ENCODE measurements at places on chromosomes 2 and 18. TPM values are rescaled to one million over a fixed set of nuclear protein-coding genes. Genes with fewer than 3 reads are reported as not detected.

The AOX1 gene
- not detected for total RNA-seq

The SERPINB3 gene
- not detected for total RNA-seq

The RALBP1 gene
- 42.1 TPM for total RNA-seq

The ESPNL gene
- not detected for total RNA-seq

The IL18R1 gene
- 10.1 TPM for total RNA-seq

The UPP2 gene
- not detected for total RNA-seq

The MARCHF4 gene
- not detected for total RNA-seq

The SCLY gene
- 25.2 TPM for total RNA-seq

The FZD7 gene
- total RNA-seq = 0.51 TPM

The SNED1 gene
- 46.2 TPM for total RNA-seq

The KIF1A gene
- total RNA-seq = not detected

The HOXD8 gene
- not detected for total RNA-seq

The OTOS gene
- not detected for total RNA-seq

The NAT8 gene
- total RNA-seq = not detected

The MEP1B gene
- total RNA-seq = not detected

The GPR35 gene
- total RNA-seq = 13.2 TPM

The GPAT2 gene
- 3.9 TPM for total RNA-seq

The ALKAL2 gene
- not detected for total RNA-seq

The SLC40A1 gene
- 20.7 TPM for total RNA-seq

The PLA2R1 gene
- 0.20 TPM for total RNA-seq

The GPC1 gene
- 1.7 TPM for total RNA-seq

The TANK gene
- total RNA-seq = 75.2 TPM

The KRTCAP3 gene
- 21.0 TPM for total RNA-seq

The ATF2 gene
- 49.1 TPM for total RNA-seq

The REG3G gene
- total RNA-seq = 0.72 TPM

The CROCC2 gene
- not detected for total RNA-seq

The PPM1B gene
- 75.1 TPM for total RNA-seq

The SLC9A2 gene
- not detected for total RNA-seq

The ZAP70 gene
- 459 TPM for total RNA-seq

The RGPD3 gene
- total RNA-seq = 0.16 TPM

The SPAST gene
- 19.9 TPM for total RNA-seq

The RAX gene
- not detected for total RNA-seq

The RAB31 gene
- 1.6 TPM for total RNA-seq

The LYG2 gene
- total RNA-seq = not detected

The CD226 gene
- total RNA-seq = 87.1 TPM

The LRRTM4 gene
- not detected for total RNA-seq

The ATP6V1C2 gene
- not detected for total RNA-seq

The ALLC gene
- not detected for total RNA-seq

The MLPH gene
- 0.55 TPM for total RNA-seq

The NDC80 gene
- total RNA-seq = 3.0 TPM

The EFR3B gene
- total RNA-seq = 0.09 TPM

The OXER1 gene
- 0.22 TPM for total RNA-seq

The PCARE gene
- not detected for total RNA-seq

Data from T-cell (primary cell).